ENCODE measurements at places on chromosomes 2 and 18. TPM values are rescaled to one million over a fixed set of nuclear protein-coding genes. Genes with fewer than 3 reads are reported as not detected.
A peak's percentile ranks its signal among the peaks of the same experiment; 100 is the strongest.

DNA sequence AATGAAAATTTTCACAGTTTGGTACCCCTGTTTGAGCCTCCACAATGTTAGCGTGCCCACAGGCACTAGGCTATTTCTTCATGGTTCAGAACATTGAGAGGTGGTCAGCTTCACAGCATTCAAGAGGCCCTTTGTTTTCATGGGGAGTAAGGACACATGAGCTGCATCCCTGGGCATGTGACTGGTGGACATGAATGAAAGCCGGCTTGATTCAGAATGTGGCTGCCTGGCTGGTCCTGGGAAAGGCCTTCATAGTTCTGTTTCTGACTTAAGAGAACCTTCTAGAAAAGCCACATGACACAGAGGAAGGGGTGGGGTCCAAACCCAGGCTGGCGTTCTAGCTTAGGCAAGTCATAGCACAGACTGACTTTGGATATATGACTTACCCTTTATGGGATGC, 420.6 kb downstream of the CMPK2 start:
- H3K4me1 ChIP-seq, result no peaks in the 10 kb centered on the region
- H3K4me3 ChIP-seq, result no peak overlapping the region
- no peaks in the 10 kb centered on the region for H3K36me3 ChIP-seq
- no peaks in the 10 kb centered on the region for H3K27me3 ChIP-seq
- DNase-seq, result no peak

DNA sequence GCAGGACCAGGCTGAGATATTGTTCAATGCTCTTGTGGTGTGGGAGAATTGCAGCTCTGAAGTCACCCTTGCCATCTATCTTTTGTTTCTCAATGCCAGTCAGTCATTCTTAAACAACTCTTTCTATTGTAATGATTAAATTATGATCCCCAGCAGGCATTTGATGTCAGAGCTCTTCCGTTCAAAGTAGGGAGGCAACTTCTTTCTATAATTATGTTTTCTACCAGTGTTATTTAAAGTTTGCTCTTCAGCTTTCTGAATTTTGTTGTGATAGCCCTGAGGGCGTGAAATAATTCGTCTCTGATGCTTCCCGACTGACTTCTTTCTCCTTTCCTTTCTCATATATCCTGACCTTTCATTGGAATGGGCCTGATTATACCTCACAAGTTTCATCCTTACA, 161.4 kb upstream of the KLHL14 start:
- H3K36me3 ChIP-seq, result no peaks in the 10 kb centered on the region
- no peak for DNase-seq
- no peak overlapping the region for H3K4me3 ChIP-seq

- DNase-seq, result no peak
- H3K4me1 ChIP-seq, result no peaks in the 10 kb centered on the region
- H3K27ac ChIP-seq, result no peak overlapping the region
- no peak overlapping the region for H3K4me3 ChIP-seq
- H3K27me3 ChIP-seq, result no peaks in the 10 kb centered on the region
- no peaks in the 10 kb centered on the region for H3K36me3 ChIP-seq
Measured at GRCh38 chr2:8572712-8573233, 109.1 kb upstream of the ID2 start.

DNA sequence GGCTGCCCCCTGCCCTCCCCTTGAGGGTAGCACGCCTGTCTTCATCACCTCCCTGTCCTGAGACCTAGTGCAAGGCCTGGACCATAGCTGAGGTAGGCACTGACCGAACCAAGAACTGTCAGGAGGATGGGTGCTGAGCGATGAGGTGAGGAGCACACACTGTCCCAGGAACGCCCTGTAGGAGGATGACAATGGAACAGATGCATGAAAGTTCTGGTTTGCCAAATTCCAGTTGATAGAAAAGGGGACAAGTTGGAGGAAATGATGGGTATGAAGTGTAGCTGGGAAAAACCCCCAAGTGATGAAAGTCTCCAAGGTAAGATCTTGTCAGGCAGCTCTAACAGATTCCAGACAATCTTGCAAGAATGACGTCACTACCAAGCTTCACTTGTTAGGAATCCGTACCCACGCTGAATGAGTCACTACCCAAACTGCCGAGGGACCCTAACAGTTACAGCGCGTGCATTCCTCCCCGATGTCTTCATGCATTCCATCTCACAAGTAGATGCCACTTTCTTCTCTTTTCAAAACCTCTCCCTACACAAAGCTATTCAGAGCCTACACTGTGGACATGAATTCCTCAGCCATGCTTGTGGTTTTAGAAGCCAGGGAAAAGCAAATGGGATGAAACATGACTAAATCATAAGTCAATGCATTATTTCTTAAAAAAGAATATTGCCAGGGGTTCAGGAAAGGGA, 27.6 kb downstream of the MRPL33 start:
- no peaks in the 10 kb centered on the region for H3K36me3 ChIP-seq
- peak; percentile 89 for DNase-seq
- H3K27ac ChIP-seq, result peak overlapping the region; percentile 81
- no peaks in the 10 kb centered on the region for H3K27me3 ChIP-seq

- H3K4me3 ChIP-seq, result no peak overlapping the region
- H3K4me1 ChIP-seq, result no peaks in the 10 kb centered on the region
- H3K27me3 ChIP-seq, result no peaks in the 10 kb centered on the region
- DNase-seq, result no peak
- H3K27ac ChIP-seq, result no peak overlapping the region
- H3K36me3 ChIP-seq, result no peaks in the 10 kb centered on the region
Measured at GRCh38 chr2:79817288-79817687, 304.4 kb downstream of the CTNNA2 start.

The FOXI3 gene
- total RNA-seq, result not detected

DNA sequence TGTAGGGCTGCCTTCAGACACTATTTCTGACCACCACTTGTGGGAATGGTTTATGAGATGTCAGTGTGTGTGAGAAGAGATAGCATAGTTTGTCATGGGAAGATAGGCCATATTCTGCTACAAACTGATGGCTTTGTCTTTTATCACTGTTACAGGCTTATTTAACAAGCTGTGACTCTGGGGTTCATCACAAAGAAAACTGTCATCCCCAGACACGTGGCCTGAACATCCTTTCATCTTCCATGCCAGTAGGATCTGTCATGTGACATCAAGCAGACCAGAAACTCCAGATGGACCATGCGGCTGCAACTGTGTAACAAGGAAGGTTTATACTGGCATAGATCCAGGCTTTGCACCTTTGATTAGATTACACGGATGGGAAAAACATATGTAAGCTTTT, 128.6 kb upstream of the KCNH7 start:
- no peak overlapping the region for H3K4me3 ChIP-seq
- no peaks in the 10 kb centered on the region for H3K36me3 ChIP-seq
- peaks cover 6% of the 10 kb centered on the region for H3K27me3 ChIP-seq
- no peaks in the 10 kb centered on the region for H3K4me1 ChIP-seq
- DNase-seq, result no peak

DNA sequence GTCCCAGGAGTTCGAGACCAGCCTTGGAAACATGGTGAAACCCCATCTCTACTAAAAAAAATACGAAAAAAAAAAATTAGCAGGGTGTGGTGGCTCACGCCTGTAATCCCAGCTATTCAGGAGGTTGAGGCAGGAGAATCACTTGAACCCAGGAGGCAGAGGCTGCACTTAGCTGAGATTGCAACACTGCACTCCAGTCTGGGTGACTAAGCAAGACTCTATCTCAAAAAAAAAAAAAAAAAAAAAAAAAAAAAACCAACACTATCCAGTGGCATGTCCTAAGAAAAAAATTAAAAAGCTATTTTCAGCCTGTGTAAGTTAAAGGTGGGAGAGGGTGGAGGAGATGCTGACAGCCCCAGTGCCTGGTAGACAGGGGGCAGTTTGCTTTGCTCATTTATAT, 32.2 kb upstream of the REL start:
- no peaks in the 10 kb centered on the region for H3K36me3 ChIP-seq
- H3K27ac ChIP-seq, result no peak overlapping the region
- no peaks in the 10 kb centered on the region for H3K27me3 ChIP-seq
- no peak for DNase-seq
- no peak overlapping the region for H3K4me3 ChIP-seq

GRCh38 chr2:174327021-174327840, 7.5 kb upstream of the SP9 start:
- no peaks in the 10 kb centered on the region for H3K36me3 ChIP-seq
- no peaks in the 10 kb centered on the region for H3K27me3 ChIP-seq
- no peak for DNase-seq
- no peak overlapping the region for H3K27ac ChIP-seq

The OR6B2 gene
- total RNA-seq, result not detected

DNA sequence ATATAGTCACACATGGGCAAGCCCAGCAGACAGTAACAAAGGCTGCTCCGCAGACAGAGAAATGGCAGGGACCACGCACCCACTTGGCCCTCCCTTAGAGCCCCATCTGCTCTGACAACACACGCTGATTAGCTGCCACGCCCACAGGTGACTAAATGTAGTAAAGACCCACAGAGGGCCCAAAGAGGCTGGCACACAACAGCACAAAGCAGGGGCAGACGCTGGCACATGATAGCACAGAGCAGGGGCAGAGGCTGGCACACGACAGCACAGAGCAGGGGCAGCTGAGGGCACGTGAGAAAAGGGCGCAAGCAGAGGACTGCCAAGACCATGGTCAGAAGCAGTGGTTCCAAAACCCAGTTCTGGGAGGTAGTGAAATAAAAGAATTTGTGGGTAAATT, 10.6 kb downstream of the AFG3L2 start:
- no peak overlapping the region for H3K4me3 ChIP-seq
- H3K27ac ChIP-seq, result no peak overlapping the region
- no peak for DNase-seq
- no peaks in the 10 kb centered on the region for H3K4me1 ChIP-seq

DNA sequence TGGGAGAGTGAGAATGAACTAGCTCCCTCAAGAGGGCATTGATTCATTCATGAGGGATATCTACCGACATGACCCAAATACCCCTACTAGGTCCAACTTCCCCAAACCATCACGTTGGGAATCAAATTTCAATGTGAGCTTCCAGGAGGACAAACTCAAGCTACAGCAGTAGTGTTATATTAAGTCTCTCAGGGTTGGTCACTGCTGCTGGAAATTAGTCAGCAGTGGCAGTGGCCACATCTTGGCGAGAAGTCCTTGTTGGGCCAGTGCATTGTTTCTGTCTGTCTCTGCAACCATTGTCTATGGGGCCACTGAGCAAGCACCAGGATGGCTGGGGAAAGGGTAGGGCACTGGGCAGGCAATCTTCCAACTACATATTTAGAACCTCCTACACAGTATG, 47.5 kb downstream of the THUMPD2 start:
- no peak overlapping the region for H3K4me3 ChIP-seq
- DNase-seq, result no peak
- peaks cover 20% of the 10 kb centered on the region for H3K36me3 ChIP-seq
- no peaks in the 10 kb centered on the region for H3K27me3 ChIP-seq

DNA sequence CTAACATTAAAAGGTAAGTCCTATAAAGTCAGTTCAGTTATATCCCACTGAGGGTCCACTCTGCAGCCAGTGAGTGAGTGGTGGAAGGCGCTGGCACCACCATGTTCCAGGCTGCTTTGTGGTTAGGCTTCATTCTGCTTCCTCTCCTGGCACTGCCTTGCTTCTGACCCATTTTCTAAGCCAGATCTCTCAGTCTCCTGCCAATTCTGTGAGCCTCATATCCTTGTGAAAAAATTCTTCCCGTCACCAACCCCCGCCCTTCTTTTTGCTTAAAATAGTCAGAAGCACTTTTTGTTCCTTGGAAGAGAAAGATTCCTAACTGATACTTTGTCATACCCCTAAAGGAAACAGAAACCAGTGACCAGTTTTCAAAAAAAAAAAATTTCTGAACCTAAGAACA, 139.8 kb upstream of the NCK2 start:
- H3K36me3 ChIP-seq, result no peaks in the 10 kb centered on the region
- H3K4me1 ChIP-seq, result no peaks in the 10 kb centered on the region
- 0 out of 2 replicates have a peak, but pooled peaks cover 6% of the 10 kb centered on the region for H3K27me3 ChIP-seq
- H3K27ac ChIP-seq, result no peak overlapping the region

DNA sequence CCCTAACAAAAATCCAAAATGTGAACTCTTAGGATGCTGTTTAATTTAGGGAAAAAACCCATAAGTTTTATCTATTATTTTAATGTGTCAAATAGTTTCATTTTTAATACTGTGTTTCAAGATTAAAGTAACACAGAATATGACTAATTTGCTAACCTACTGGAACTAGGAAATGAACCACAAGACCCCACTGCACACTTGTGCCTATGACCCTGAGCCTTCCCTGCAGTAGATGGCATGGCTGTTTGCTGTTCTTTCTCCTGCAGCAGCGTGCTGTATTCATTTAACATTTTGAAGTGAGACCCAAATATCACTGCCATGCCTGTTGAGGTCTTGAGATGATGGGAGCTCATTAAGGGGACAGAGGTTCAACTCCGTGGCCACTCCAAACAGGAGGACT, 565.2 kb upstream of the NRP2 start:
- H3K4me3 ChIP-seq, result no peak overlapping the region
- no peak for DNase-seq
- H3K4me1 ChIP-seq, result no peaks in the 10 kb centered on the region
- H3K27me3 ChIP-seq, result no peaks in the 10 kb centered on the region
- H3K27ac ChIP-seq, result no peak overlapping the region

GRCh38 chr2:24568551-24568950, 77.5 kb downstream of the NCOA1 start:
- DNase-seq, result no peak
- H3K27me3 ChIP-seq, result no peaks in the 10 kb centered on the region
- no peak overlapping the region for H3K27ac ChIP-seq
- no peaks in the 10 kb centered on the region for H3K36me3 ChIP-seq

The ANKRD62 gene
- 0.34 TPM for total RNA-seq

GRCh38 chr2:231930593-231931281, 4.5 kb upstream of the NPPC start:
- peaks cover under 1% of the 10 kb centered on the region for H3K4me1 ChIP-seq
- no peaks in the 10 kb centered on the region for H3K36me3 ChIP-seq
- H3K27me3 ChIP-seq, result no peaks in the 10 kb centered on the region
- no peak overlapping the region for H3K27ac ChIP-seq

DNA sequence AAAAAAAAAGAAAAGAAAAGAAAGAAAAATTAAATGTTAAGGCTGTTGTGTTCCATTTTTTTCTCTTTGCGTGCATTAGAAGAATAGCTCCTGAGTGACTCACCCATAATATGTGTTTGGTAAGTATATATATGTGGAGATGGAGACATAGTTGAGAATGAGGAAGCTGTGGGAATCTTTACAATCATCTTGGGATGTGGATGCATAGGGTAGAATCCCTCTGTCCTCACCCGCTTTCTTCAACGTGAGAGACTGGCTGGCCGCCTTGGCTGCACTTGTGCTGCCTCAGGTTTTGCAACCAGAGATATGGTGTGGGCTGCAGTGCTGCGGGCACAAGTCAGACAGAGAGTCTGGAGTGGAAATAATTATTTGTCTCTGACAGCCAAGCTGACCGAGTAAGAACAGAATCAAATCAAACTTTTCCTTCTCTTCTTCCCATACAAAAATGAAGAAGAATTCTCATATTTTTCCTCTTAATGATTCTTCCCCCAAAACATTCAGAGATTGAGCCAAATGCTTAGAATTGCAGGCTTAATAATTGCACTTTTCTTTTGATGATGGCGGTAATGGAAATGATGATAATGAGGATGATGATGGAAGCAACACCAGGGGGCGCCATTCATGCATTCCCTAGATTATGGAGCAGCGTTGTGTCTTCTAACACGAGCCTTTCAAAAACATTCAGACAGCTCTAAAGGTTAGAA, 48.5 kb downstream of the SERPINB7 start:
- no peak overlapping the region for H3K27ac ChIP-seq
- H3K36me3 ChIP-seq, result no peaks in the 10 kb centered on the region
- no peaks in the 10 kb centered on the region for H3K27me3 ChIP-seq
- DNase-seq, result peak; percentile 23

The RIT2 gene
- total RNA-seq, result not detected

- H3K4me3 ChIP-seq, result no peak overlapping the region
- H3K4me1 ChIP-seq, result no peaks in the 10 kb centered on the region
- DNase-seq, result no peak
- H3K27ac ChIP-seq, result no peak overlapping the region
- H3K36me3 ChIP-seq, result no peaks in the 10 kb centered on the region
Measured at GRCh38 chr2:49165662-49166061, 11.3 kb upstream of the FSHR start.

The ABCG8 gene
- total RNA-seq, result 0.05 TPM

The LIMS4 gene
- 1.1 TPM for total RNA-seq
